ENCODE measurements at places on chromosomes 1 and 21.

GRCh38 chr1:231603598-231604275 lies 22.9 kb upstream of the DISC1 start:
- DNase-seq = peak; percentile 50

GRCh38 chr1:150487763-150488115 lies 520 bp downstream of the TARS2 start:
- no peak for DNase-seq

DNA sequence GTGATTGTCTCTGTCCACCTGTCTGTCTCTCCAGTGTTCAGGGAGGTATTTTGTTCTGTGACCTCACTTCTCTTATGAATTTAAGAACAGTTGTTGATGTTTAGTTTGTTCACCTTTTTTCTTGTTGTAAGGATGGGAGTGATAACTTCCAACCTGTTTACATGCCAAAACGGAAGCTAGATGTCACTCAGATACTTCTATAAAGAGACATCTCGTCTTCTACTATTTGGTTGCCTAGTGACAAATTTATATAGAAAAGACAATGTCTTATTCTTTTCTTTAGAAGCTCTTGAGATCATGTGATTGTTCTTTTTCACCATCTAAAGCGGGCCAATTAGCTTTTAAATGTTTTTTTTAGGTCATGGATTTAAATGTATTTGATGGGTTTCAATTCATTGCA lies 33.8 kb downstream of the PRSS38 start:
- no peak for DNase-seq

- no peak for DNase-seq
These were observed 37.8 kb upstream of the IRF2BP2 start for GRCh38 chr1:234647758-234648157.

- no peak for DNase-seq
These were observed 17.0 kb upstream of the CSF1 start for GRCh38 chr1:109893532-109894171.

GRCh38 chr21:17777072-17777765 lies 41.9 kb downstream of the C21orf91 start:
- no peak for DNase-seq

- DNase-seq = no peak
These were observed 43.1 kb downstream of the CASZ1 start for GRCh38 chr1:10753299-10753698.

DNA sequence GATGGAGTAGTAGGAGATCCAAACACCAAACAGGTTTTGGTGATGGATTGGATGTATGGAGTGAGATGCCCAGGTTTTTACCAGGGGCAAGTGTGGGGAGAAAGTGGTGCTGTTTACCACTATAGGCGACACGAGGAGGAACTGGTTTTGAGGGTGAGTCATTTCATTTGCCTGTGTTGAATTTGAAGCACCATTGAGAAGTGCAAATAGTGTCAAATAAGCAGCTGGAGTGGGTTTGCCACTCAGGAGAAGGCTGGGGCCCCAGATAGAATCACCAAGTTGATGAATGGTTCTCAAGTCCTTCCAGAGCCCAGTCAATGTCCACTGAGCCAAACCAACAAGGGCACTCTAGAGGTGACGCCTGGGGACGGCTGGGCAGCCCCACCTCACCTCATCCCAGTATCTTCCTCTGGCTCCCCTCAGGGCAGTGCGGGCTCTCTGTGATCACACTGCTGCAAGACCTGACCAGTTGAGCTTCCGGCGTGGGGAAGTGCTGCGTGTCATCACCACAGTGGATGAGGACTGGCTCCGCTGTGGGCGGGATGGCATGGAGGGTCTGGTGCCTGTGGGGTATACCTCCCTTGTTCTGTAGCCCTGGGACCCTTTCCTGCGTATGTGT lies 9.4 kb downstream of the RUSC1 start:
- DNase-seq = no peak

DNA sequence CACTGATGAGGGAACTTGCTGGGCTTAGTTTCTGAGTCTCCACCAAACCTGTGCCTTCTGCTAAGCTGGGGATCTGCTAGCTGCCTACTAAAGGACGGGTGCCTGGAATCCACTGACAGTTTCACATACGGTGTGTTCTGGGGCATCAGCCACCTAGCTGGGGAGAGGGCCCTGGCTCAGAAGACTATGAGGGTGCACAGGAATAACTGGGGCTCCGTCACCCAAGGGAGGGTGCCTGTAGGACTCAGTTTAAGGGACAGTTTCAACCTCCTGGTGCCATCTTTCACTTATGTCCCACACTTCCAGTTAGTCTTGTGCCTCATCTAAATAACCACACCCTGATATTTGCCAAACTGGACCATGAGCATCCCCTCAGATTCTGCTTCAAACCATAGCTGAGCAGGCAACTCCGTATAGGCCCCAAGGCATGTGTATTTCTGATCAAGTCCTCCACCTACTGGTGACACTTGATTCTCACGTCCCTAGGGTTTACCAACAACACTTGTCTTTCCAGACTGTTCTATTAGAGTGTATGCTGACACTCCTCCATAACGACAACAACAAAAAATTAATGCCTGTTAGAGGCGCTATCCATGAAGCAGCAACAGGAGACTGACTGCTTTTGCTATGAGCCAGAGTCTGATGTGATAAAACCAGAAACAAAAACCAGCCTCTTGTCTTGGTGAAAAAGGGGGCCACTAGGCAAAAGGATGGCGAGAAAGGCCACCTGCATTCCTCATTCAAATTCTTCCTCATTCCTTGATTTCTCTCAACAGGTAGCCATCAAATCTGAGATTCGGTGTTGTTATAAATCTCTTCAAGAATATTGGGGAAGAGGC lies 55.0 kb upstream of the PAXBP1 start:
- peak; percentile 64 for DNase-seq

DNA sequence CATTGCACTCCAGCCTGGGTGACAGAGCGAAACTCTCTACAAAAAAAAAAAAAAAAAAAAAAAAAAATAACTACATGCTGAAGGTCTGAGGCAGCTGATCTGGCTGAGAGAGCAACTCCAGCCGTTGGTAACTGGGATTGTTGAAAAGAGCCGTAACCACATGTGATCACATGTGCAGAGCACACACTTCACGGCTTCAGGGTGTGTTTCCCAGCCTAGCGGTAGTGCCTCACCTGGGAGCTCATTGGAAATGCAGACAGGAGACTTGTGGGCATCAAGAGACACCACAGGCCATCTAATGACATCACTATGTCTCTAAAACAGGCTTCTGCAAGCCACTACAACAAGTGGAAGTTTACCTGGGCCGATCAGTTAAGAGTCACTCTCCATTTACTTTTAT lies 11.8 kb upstream of the OTUD7B start:
- DNase-seq = peak; percentile 6

GRCh38 chr1:172135978-172136610 lies 284.4 kb upstream of the C1orf105 start:
- DNase-seq = no peak

DNA sequence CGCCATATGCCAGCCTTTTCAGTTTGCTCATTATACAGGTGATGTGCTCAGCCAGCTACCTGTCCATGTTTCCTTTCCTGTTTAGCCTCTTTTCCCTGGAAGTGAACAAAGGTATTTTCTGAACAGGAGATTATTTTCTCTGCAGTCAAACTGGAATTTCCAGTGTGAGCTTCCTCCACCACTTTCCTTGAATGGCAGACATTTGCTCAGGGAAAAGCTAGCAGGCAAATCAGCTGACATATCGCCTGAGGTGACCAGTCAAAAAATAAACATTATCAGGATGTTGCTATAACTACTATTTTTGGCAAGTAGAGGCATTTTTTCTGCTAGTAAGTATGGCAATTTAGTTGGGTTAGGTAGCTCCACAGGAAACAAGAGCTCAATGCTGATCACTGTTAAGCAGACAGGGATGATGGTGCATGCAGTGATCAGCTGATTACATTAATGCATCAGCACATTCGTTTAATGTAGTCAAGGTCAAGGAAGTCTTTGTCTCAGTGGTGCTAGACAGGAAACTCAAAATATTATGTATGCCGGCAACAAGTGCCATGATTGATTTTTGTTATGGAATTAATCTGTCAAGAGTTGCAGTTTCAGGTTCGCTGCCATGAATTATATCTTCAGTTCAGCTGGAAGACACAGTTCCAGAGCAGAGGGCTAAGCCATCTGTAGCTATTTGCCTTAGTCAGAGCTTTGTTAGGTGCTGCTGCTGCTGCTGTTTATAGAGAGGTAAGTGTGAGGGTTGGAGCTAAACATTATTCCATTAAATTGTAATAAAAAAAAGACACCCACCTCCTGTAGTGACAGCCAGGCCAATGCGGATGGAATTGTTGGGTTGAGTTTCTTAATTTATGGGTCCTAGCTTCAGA lies 179.7 kb upstream of the ST6GALNAC5 start:
- peak; percentile 44 for DNase-seq

- DNase-seq = no peak
These were observed 140.1 kb upstream of the FMN2 start for GRCh38 chr1:239951511-239952140.

GRCh38 chr1:109866071-109866470 lies 44.6 kb upstream of the CSF1 start:
- DNase-seq = no peak

GRCh38 chr1:218303176-218303879 lies 18.2 kb downstream of the RRP15 start:
- no peak for DNase-seq

DNA sequence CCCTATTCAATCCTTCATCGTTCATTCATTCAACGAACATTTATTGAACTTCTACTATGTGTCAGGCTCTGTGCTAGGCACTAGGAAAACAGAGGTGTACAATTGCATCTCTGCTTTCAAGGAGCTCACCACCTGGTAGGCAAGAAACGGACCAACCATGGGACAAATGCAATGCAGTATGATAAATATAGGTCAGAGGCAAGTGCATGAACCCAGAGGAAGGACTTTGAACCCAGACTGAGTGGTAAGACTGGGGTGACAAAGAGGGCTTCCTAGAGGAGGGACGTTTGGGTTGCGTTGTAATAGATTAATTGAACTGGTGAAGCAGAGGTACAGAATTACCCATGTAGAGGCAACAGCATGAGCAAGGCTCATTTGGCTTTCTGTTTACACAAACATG lies 16.4 kb downstream of the CD2 start:
- DNase-seq = no peak

DNA sequence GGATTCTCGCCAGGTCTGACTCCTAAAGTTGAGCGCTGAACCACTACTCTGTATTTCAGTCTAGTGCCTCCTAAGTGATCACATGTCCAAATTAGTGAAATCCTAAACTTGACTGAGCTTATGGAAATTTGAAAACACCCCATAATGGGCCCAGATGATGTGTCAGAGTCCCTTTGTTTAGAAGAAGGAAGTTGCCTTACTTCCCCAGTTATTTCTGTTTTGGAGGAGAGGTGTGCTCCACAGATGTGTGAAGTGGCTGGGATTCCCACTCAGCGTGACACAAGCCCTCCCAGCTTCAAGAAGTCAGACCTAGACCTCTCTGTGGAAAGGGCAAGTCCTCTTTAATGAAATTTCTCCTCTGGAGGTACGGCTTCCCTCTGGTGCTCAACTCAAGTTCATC lies 188.8 kb downstream of the TTLL7 start:
- DNase-seq = no peak

- DNase-seq = no peak
These were observed 96.6 kb downstream of the ZFYVE9 start for GRCh38 chr1:52238474-52238873.

- no peak for DNase-seq
These were observed 26.2 kb downstream of the EXTL2 start for GRCh38 chr1:100868364-100868995.

DNA sequence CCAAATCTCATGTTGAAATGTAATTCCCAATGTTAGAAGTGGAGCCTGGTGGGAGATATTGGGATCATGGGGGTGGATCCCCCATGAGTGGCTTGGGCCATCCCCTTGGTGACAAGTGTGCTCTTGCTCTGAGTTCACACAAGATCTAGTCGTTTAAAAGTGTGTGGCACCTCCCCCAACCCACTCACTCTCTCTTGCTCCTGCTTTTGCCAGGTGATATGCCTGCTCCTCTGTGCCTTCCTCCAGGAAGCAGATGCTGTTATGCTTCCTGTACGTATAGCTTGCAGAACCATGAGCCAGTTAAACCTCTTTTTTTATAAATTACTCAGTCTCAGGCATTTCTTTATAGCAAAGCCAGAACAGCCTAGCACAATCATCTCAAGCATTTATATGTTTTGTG lies 23.0 kb upstream of the HSPA13 start:
- no peak for DNase-seq

GRCh38 chr1:10915594-10915993 lies 96.9 kb upstream of the TARDBP start:
- DNase-seq = no peak

- no peak for DNase-seq
These were observed 105.0 kb downstream of the COP1 start for GRCh38 chr1:176101951-176102642.

DNA sequence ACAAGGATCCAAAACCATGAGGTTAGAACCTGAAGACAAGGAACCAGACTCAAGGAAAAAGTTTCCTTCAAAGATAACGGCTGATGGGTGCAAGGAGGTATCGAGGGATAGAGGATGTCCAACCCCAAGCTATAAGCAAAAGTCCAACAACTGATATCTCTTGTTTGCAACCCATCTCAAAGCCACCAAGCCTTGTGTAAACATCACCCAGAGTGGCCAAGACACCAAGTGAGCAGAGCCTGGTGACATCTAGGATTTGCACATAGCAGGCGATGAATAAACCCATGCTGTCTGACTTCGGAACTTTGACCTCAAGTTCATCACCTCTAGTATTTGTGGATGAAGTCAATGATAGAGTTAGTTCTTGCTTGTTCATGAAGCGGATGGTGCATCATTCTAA lies 180.7 kb downstream of the ETS2 start:
- DNase-seq = no peak

- DNase-seq = no peak
These were observed 33.6 kb downstream of the CATSPERE start for GRCh38 chr1:244494653-244495052.

GRCh38 chr1:34779526-34779925 lies 1.5 kb upstream of the GJB3 start:
- DNase-seq = no peak

DNA sequence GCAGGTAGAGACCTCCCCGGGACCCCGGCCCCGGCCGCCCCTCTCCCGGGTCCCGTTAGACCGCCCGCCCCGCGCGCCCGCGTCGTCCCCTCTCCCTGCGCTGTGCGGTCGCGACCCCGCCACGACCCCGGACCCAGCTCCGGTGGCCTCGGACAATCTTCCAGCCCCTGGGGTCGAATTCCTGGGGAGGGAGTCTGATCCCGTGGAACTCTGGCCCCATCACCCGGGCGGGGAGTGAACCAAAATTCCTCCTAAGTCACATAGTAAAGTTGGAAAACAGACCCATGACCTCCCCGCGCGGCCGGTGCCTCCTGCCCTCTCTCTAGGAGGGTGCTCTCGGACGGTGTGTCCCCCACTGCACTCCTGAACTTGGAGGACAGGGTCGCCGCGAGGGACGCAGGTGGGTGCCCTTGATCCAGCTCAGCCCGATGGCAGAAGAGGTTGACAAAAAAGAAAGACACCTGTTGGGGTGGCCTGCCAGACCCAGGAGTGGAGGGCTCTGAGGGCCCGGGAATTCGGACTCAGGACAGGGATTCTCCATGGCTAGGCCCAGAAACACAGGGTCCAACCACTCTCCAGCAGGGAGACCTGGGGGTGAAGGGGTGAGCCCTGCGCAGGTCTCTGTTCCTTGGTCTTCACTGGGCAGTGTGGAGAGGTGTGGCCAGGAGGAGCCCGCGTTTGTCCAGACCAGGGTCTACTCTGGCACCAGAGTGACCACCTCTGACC lies 451 bp downstream of the ADAMTSL4 start:
- DNase-seq = no peak
